ENCODE measurements at places on chromosomes 5 and 9.
A peak's percentile ranks its signal among the peaks of the same experiment; 100 is the strongest.

GRCh38 chr9:2674141-2674824, 43.0 kb upstream of the KCNV2 start:
- no peak for DNase-seq

- DNase-seq, result no peak
Observed at GRCh38 chr9:35552837-35553236, 52.2 kb upstream of the TESK1 start.

GRCh38 chr9:124511426-124511840, 4.2 kb upstream of the NR5A1 start:
- DNase-seq, result no peak

GRCh38 chr5:132369007-132369473, 470 bp upstream of the SLC22A5 start:
- no peak for DNase-seq

GRCh38 chr5:58450811-58451629, 8.9 kb downstream of the PLK2 start:
- peak; percentile 25 for DNase-seq

DNA sequence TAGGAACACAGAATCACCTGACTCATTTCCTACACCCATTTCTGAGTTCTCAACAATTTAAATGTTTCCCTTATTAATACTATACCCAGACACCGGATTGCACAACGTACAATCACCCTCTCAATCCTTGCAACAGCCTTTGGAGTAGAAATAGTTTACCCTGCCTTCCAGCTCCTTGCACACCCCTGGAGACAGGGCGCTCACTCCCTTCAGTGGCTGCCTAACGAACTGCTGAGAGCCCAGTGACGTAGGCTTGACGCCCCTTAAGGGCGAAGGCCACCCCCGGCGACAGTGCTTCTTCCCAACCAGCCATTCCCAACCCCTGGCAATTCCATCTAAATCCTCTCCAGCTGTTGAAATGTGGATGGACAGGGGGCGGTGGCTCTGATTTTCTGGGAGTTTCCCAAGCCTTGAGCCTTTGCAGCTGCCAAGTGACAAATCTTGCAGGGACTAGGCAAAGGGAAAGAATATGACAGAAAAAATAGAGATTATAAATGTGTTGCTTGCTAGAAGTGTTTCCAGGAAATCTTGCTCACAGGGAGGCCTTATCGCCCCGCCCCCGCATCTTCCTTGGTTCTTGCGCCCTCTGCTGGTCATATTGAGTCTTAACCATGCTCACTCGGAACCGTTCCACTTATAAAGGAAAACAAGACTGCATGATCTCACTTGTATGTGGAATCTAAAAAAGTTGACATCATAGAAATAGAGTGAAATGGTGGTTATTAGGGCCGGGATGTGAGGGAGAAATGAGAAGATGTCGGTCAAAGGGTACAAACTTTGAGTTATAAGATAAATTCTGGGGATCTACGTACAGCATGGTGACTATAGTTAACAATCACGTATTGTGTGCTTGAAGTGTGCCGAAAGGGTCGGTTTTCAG, 7.6 kb upstream of the BARX1 start:
- peak; percentile 84 for DNase-seq

- DNase-seq, result no peak
Observed at GRCh38 chr9:97310896-97311295, 3.4 kb downstream of the CCDC180 start.

- DNase-seq, result peak; percentile 54
Observed at GRCh38 chr5:180313677-180314505, 22.0 kb upstream of the MAPK9 start.

DNA sequence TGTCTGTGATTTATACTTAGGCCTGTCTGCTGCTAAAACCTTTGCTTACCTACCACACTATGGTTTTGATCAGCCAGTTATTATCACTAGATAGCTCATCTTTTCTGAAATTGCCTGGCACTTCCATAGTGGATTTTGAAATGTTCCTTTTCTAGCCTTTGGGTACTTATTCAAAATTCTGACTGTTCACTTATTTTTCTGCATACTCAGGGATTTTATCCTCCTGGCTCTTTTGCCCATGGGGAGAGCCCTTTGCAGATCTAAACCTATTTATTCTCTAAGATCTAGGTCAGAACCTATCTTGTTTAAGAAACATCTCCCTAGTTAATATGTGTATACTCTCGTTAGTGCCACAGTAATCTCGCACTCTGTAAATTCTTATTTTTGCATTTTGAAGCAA, 103.5 kb upstream of the C9orf72 start:
- DNase-seq, result no peak

GRCh38 chr5:75156585-75156984, 80.1 kb downstream of the ANKRD31 start:
- peak; percentile 2 for DNase-seq

GRCh38 chr5:132561601-132562000, 4.8 kb downstream of the RAD50 start:
- no peak for DNase-seq

- DNase-seq, result peak; percentile 56
Observed at GRCh38 chr5:90434116-90434714, 24.7 kb upstream of the CETN3 start.

DNA sequence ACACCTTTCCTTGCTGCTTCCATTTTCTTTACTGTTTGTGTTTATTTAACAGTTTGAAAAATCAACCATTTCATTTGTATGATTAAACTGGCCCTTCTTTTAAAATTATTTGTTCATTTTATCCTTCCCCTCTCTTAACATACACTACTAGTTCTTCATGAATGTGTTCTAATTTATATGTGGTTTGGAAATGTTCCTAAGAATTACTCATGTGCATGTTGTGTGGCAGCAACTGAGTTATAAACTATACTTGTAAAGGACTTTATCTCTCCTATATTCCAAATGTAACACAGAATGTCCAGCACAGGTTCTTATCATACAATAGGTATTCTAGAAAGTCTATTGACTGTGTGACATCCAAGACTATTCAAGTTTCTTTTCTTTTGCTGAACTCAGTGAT, 358.2 kb upstream of the MEF2C start:
- DNase-seq, result peak; percentile 3

DNA sequence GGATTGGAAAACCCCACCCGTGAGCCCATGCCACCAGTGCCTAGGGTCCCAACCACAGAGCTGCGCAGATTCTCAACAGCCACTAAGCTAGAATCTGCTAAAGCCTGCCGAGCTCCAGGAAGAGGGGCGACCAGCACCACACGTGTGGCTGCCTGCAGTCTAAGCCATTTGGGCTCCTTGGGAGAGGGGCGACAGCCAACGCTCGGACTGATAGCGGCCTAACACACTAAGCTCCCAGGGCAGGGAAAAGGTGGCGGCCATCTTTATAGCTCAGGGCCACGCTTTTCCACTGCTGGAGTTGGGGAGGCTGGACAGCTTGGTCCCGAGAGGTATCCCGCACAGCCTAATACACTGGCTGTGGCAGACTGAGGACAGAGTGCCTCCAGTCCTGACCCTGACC, 631.8 kb downstream of the CETN3 start:
- no peak for DNase-seq

DNA sequence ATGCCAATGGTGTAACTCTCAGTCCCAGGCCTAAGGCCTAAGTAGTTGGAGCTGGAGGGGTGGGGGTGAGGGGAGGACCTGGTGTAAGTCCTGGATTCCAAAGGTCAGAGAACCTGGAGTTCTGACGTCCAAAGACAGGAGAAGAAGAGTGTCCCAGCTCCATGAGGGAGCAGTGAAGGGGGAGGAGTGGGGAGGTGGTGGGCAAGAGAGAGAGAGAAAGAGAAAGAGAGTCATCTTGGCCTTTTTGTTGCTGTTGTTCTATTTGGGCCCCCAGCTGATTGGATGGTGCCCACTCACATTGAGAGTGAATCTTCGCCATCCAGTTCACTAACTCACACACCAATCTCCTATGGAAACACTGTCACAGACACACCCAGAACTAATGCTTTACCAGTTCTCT, 198.9 kb downstream of the DAB2IP start:
- no peak for DNase-seq

DNA sequence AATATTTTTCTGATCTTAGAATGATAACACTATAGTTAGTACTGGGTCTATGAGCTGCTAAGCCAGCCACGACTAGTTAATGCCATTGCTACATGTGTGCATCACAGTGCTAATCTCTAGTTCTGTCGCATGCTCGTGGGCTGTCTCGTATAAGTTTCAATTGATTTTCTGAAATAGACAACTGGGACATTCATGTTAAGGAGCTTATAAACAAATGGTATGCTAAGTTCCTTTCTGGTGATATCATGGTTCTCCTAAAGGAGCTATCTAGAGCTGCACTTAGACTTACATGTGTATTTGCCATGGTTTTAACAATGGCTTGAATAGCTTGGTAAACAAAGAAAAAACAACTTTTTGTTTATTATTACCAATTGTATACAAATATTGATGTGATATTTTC, 46.2 kb downstream of the F2RL2 start:
- DNase-seq, result no peak

DNA sequence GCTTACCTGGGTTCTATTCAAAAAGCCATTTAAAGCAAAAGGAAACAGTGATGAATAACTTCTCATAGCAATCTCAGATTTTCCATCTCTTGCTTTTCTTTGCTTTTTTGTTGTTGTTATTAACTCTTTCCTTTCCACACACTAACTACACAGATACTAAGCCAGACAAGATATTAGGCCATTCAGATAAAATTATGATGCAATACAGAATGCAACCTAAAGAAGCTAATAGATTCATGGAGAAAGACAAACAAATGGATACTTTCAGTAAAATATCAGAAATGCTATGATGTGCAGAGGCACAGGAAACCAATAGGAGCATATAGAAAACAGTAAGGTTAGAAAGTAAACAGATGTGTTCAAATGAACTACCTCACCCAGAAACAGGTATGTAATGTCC, 597.0 kb upstream of the ITGA1 start:
- DNase-seq, result no peak

- DNase-seq, result peak; percentile 62
Observed at GRCh38 chr5:57216714-57217113, 42.9 kb downstream of the GPBP1 start.

DNA sequence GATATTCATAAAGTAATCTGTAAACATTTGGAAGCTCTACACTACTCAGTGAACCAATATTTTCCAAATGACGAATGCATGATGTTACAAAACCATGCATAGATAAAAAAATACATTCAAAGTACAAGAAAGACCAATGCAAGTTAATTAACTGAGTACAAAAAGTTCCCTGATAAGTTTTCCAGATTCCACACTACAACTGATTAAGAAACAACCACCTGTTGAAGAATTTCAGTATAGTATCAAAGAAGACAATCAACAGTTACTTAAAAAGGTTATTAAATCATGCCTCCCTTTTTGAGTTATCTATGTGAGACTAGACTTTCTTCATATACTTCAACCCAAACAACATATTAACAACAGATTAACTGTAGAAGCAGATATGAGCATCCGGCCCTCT, 192.4 kb downstream of the ARL15 start:
- no peak for DNase-seq

GRCh38 chr9:36763778-36764177, 191.1 kb downstream of the MELK start:
- DNase-seq, result no peak

DNA sequence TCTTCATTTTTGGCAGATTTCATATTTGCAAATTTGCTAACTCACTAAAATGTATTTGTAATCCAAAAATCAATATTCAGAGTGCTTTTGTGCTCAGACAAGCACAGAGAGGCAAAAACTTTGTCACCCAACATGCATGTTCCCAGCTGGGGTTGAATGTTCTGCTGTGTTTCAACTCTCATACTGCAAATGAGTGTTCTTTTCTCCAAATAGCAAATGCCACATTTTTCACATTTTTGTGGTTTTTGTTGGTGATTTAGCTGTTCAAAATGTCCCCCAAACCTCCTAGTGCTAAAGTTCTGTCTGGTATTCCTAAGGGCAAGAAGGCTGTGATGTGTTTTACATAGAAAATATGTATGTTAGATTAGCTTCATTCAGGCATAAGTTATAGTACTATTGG, 87.3 kb upstream of the PCSK5 start:
- peak; percentile 21 for DNase-seq

GRCh38 chr5:69024241-69024651, 69.6 kb upstream of the SLC30A5 start:
- peak; percentile 59 for DNase-seq

- no peak for DNase-seq
Observed at GRCh38 chr9:95574866-95575553, 58.2 kb upstream of the PTCH1 start.

DNA sequence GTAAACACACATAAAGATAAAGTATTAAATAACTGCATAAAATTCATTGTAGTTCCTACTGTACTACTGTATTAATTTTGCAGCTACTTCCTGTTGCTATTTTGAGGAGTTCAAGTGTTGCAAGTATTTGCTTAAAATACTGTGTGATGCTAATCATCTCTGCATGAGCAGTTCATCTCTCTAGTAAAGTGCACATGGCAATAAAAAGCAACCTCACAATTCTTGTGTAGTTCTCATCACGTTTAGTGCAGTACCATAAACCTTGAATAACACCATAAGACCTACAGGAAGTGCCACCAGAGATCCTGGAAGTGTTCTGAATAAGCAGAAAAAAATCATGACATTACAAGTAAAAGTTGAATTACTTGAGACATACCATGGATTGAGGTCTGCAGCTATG, 34.6 kb downstream of the CPLANE1 start:
- DNase-seq, result peak; percentile 54

DNA sequence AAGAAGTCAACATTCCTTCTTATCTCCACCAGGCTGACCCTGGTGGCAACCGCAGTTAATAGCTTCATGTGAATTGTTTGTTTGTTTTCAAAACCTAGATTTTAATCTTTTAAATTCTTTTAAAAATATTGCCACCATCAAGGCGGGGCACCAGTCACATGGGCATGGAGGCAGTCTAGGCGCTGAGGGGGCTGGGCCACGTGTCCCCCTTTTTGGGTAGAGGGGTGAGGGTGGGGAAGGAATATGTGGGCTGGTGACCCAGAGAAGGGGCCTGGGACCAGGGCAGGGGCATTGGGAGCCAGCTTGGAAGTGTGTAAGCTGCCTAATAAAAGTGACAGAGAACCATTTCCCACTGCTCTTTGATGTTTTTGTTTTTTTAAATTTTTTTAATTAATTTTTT, 147.3 kb downstream of the GADD45G start:
- DNase-seq, result no peak

DNA sequence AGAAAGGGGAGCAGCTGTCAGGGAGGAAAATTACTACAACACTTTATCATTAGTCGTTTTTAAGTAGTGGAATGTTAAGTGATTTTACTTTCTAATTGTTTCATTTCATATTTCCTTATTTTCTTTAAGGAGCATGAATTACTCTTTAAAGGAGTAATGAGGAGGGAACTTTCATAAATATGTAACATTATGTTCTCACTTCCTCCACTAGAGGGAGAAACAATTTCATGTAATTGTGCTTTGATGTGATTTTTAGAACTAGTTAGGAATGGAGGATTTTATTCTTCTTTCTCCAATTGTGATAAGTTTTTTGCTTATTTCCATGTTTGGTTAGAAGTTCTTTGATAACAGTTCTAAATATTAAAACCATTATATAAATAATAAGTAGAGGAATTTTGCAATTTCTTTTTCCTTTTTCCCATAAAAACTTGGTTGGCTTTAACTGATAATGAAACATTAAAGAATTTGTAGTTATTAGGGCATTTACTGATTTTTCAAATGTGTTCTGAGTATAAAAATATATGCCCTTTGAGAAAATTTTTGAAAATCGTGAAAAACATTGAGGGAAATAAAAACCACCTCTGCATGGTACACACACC, 25.6 kb downstream of the CEP78 start:
- peak; percentile 54 for DNase-seq
